ENCODE measurements at places on chromosomes 13 and 19.

- DNase-seq: no peak
These were observed at the start of gene KLF16 for GRCh38 chr19:1863328-1863637. Gene KLF16 (minus strand): TSS chr19:1863579. CDS start chr19:1863497, 82 bp downstream.

DNA sequence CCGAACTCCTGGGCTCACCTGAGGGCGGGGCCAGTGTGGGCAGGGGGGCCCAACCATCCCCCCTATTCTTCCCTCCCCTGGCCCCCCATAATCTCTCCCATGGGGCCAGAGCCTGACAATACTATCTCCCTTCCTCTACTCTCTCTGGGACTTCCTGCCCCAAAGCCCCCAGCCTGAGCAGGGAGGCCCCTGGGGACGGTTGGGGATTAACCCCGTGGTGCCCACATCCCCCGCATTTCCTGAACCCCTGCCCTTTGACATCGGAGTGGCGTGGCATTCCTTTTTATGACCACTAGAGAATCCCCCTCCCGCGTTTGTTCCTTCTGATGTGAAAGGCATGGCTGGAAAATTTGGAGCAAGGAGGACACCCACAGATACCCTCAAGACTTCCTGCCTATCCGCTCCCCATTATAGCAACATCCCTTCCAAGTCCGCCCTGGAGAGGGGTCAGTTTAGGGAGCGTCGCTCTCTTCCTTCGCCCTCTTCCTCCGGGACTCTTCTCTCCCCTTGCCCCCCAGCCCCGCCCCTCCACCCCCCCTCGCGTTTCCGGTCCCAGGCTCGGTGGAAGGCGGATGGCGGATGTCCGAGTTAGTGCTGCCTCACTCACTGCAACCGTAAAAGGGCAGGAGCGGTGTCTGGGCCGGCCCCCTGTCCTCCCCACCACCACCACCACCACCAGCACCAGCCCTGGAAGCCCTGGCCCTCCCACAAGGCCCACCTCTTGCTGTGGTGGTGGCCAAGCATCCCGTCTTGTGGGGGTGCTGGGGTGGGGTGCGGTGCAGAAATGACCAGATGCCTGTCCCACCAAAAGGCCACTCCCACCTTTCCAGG is 1.8 kb downstream of the VASP start:
- DNase-seq: no peak

GRCh38 chr13:76019421-76020044 is 383.4 kb downstream of the LMO7 start:
- DNase-seq: no peak

DNA sequence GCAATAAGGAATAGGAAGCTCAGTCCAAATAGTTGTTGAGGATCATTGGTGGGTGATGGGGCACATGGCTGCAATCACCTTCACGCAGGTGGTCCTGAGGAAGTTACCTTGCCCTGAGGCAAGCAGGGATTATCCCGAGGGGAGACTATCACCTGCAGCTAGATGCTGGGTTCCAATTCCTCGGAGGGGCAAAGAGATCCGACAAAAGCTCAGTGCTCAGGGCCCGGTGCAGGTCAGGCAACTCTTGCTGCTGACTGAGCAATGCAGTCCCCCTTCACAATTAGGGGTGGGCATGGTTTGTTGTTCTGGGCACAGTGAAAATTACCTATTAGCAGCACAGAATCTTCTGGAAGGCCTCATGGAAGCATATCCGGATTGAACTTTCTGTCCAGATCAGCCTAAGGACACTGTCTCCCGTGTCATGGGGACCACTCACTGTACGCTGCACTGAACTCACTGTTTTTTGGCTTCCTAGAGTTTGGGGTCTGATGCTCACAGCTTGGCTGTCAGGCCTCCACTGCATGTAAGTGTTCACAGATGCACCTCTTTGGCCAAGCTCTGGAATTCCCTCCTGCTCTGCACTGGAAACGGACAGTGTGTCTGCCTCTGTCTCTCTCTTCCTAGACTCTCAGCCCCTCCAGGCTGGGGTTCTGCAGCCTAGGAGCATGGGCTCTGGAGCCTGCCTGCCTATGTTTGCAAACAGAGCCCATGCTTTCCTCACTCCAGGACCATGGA is 372.7 kb downstream of the ZNF536 start:
- no peak for DNase-seq

DNA sequence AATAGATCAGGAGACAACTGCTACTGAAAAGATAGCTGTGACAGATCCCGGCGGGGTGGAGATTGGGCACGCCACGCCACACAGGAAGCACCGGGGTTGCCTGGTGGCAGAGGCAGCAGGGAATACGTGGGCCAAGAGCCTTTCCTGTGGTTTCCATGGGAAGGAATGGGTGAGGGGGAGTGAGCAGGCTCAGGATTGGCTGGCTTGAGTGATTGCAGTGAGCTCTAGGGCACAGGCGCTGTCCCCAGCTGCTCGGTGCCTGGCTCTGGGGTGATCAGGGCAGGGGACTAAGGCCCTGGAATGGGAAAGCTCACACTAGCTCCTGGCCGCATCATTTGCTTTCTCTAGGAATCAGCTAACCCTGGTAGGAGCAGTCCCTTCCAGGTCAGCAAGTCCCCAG is 166.1 kb downstream of the USP12 start:
- DNase-seq: peak; percentile 69

- DNase-seq: no peak
These were observed 141.6 kb downstream of the FGF14 start for GRCh38 chr13:102260256-102260655.

DNA sequence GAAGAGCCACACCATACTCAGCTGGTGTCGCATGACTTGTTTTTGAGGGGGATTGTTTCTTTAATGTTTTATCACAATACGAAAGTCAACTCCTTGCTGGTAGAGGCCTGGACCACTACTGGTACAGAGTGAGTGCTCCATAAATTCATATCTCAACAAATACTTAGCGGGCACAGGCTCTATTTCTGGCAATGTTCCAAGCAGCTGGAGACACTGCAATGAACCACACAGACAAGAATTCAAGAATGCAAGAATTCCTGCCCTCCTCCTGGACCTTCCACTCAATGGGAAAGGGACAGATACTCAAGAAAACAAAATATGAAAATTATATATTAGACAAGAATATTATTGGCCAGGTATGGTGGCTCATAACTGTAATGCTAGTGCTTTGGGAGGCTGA is 5.1 kb upstream of the FXYD5 start:
- DNase-seq: no peak

- no peak for DNase-seq
These were observed 241.4 kb downstream of the LACC1 start for GRCh38 chr13:44120849-44121755.

DNA sequence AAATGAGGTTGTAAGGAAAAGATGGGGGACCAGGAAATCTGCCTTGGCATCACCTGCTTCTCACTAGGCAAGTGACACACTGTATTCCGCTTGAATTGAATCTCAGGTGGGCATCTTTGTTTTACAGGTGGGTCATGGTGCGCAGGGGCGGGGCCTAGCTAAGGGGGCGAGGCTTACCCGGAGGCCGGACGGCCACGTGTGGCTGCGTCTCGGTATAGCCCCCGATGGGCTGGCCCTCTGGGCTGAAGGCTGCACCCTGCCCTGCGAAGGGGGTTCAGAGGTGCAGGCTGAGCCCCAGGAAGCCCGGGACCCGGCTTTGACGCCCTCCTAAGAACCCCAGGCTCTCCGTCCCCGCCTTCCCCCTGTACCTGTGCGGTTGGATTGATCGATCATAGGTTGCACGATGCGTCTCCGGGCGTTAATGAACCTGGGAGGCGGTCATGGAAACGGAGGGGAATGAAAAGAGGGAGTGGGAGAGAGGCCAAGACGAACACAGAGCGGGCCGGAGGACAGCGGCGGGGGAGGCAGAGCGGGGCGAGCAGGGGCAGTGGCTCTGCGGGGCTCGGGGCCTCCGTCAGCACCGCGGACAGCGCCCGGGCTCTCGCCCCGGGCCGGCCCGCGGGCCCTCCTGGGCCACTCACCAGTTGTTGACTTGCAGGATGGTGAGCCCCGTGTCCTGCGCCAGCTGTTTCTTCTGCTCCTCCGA is 12.5 kb downstream of the MEIS3 start:
- DNase-seq: no peak

DNA sequence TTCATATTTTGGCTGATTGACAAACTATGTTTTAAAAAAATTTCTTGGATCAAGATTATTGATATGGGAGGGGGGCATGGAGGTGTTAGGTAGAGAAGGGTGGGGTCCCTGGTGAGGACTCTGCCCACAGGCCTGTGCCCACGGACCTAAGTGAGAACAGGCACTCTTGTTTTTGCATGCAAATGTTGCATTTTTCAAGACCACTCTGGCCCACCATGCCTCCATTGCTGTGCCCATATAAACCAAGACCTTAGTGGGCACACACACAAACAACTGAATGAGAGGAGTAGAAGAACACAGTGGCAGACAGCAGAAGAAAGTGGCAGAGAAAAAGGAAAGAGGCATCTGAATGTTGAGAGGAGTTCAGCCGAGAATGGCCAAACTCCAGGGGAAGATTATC is 69.6 kb upstream of the ZNF98 start:
- no peak for DNase-seq

- no peak for DNase-seq
These were observed 92.9 kb downstream of the ZNF100 start for GRCh38 chr19:21674454-21674853.

DNA sequence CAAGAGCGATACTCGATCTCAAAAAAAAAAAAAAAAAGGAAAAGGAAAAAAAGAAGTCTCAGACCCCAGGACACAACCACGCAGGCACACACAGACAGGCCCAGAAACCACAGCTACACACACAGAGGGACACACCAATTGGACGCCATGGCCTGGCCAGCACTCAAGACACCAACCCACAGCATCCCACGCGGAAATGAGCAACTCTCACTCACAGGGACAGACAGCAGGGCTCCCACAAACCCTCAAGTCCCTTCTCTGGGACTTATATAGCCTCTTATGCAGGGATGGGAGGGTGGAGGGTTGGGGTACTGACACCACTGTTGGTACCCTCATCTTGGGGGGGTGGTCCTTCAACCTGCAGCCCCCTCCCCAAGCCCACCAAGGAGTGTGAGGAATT is 5.9 kb downstream of the NOTCH3 start:
- DNase-seq: no peak

GRCh38 chr13:97321101-97321500 is 99.0 kb downstream of the MBNL2 start:
- no peak for DNase-seq
